Stimulated activated memory B cell treated with anti-CD40 and anti-IgM and Interleukin-4, amounts not matched to agents 10 μg/mL and 1 μg/mL and 100 μg/mL, for 72 hours (primary cell): ENCODE measurements at places on chromosomes 2 and 18.
A peak's percentile ranks its signal among the peaks of the same experiment; 100 is the strongest.

GRCh38 chr18:48782381-48782861 is 168.3 kb downstream of the SMAD7 start:
- ATAC-seq: no peak

DNA sequence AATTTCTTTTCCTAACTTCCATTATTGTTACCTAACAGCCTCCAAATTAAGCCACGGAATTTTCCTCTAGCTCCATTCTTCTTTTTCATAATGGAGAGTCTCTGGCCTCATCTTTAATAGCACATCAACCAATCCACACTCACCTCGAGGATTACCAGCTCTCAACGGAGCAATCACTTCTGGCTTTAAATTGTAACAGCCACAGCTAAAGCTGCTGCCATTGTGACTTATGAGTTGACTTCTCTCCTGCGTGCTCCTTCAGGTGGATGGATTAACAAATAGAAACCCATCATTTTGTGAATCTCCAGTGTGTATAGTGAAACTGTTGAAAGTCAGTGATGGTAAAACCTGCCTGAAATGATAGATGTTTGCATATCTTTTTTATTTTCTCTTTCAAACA is 24.9 kb upstream of the SLC5A7 start:
- ATAC-seq: no peak

- no peak for ATAC-seq
Measured at GRCh38 chr18:26459884-26460283, 88.5 kb downstream of the KCTD1 start.

GRCh38 chr2:239949537-239949936 is 75.6 kb downstream of the NDUFA10 start:
- ATAC-seq: no peak

DNA sequence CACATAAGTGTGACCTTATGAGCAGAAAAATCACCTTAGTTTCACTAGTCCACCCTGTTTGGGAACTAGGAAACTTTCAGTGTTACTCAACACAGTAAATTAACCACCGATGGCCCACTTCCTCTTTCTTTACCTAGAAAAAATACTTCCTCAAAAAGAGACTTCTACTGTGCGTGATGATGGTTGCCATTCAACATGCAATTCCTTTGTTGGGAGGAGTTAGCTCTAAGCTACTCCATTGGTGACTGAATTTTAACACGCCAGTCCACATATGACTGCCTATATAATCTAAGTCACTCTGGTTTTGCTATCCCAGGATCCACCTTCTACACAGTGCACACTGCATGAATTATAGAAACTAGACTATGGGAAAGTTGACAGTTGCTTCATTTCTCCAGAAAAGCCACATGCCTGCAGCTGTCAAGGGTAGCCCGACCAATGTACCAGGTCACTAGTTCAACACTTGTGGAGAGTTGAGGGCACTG is 47.8 kb upstream of the REG3G start:
- ATAC-seq: peak; percentile 86

DNA sequence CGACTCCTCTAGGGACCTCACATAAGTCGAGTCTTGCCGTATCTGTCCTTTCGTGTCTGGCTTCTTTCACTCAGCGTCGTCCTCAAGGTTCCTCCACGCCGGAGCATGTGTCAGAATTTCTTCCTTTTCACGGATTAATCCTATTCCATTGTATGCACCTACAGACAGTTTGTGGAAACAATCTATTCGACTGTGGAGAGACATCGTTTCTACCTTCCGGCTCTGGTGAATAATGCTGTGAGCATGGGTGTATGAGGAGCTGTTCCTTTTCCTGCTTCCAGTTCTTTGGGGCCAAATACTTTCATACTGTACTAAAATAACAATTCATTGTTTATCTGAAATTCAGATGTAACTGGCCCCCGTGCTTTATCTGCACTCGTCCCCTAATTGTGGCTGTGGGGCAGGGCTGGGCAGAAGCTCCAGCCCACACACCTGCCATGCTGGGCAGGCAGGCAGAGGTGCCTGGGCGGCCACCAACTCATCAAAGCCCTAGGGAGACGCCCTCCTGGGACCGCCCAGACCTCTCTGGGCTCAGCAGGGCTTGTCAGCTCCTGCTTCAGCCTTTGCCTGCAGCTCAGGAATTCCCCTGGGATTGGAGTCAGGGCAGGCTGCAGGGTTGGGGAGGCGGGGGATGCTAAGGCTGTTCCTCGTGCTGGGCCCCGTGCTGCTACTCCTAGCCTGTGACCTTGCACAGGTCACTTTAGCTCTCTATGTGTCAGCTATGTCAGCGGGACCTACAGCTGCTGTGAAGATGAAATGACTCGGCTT is 14.5 kb downstream of the GPC1 start:
- peak; percentile 56 for ATAC-seq

- peak; percentile 94 for ATAC-seq
Measured at GRCh38 chr2:134282629-134283400, 28.9 kb downstream of the MGAT5 start.

DNA sequence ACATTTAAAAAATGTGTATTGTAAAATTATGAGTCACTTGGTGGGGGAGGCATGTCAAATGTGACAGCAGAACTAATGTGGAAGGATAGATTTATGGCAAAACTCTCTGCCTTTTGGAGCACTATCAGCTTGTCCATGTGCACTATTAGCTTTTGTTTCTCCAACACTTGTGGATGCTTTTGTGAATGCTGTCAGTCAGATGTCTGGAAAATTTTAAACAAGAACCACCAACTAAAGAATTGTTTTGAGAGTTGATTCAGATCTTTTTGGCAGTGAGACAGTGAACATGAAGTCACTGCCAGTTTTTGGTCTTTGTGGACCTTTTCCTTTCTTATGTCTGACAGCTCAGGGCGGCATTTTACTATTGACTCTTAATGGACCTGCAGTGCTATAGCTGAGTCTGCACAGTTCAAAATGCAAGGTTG is 72.4 kb downstream of the KIAA1328 start:
- ATAC-seq: no peak
